ENCODE measurements at places on chromosomes 1 and 21.
A peak's percentile ranks its signal among the peaks of the same experiment; 100 is the strongest.

GRCh38 chr1:156407760-156408159 lies 38.7 kb downstream of the RHBG start:
- DNase-seq: no peak

DNA sequence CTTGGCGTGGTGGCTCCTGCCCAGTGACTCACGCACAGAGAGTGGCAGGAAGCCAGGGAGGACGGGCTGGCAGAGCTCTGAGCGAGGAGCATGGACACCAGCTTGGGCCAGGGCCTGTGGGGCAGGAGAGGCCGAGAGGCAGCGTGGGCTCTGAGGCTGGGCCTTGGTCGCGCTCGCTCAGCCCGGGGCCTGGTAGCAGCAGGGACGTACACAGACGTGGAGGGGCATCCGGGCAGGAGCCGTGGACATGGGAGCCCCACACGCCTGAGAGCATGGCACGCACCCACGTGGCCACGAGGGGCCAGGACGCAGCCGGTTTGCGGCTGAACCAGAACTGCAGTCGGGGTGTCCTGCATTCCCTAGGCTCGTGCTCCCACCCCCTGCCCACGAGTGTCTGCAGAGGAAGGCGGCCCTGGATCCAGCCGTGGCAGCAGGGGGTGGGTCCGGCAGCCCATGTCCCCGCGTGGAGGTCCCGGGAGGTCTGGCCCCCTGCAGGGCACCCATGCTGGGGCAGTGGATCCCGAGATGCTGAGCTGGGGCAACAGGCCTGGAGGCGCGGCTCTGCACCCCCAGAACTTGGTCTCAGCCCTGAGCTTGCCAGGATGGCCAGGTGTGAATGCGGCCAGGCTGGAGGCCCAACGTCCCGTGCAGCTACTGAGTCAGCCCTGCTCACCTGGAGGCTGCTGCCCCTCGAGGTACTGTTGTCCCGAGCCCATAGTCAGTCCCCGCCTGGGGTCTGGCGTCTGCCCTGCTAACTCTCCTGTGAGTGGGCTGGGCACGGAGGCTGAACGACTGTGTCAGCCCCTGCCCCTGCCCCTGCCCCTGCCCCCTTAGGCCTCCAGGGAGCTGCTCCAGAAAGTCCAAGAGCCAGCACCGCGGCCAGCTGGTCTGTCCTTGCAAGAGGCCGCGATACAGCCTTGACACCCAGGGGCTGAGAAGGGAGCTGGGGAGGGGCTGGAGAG lies 61.6 kb downstream of the SLX9 start:
- no peak for DNase-seq

GRCh38 chr1:76876655-76877395 lies 9.5 kb downstream of the ST6GALNAC5 start:
- DNase-seq: no peak

- DNase-seq: peak; percentile 2
These were observed 48.1 kb downstream of the CDC14A start for GRCh38 chr1:100400404-100400803.

- no peak for DNase-seq
These were observed 103.2 kb upstream of the APP start for GRCh38 chr21:26273686-26274313.

DNA sequence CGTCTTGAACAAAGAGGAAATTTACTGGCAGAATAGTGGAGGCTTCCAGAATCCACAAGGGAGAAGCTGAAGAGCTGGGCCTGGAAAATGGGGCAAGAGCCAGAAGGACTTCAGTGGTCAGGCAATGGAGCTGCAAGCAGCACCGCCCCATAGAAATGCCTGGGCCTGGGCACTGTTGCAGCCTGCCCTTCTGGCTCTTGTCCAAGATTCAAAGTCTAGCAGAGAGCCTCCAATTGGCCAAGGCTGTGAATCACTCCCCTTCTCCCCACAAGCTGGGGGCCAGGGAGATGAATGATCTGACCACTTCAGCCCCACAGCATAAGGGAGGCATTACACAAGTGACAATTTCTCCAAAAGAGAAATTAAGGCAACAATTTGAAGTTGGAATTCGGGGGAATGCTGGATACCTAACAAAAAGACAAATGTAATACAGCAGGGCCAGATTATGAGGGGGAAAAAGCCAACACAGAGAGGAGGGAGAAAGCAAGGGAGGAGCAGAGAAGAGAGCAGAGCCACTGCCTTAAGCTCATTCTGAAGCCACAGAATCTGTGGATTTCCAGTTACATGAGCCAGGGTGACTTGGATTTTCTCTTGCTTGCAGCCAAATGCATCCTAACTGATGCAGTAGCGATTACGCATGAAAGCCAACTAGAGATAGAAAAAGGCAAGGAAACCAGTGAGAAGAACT lies 80.3 kb downstream of the LRIG2 start:
- DNase-seq: no peak

DNA sequence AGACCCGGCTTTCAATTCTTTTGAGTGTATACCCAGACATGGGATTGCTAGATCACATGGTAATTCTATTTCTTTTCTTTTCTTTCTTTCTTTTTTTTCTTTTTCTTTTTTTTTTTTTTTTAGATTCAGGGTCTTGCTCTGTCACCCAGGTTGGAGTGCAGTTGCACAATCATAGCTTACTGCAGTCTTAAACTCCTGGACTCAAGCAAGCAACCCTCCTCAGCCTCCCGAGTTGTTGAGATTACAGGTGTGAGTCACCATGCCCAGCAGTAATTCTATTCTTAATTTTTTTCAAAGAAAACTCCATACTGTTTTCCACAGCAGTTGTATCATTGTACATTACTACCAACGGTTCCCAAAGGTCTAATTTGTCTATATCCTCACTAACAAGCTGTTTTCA lies 13.5 kb upstream of the RNF186 start:
- no peak for DNase-seq

GRCh38 chr21:42453224-42453985 lies 42.6 kb downstream of the RSPH1 start:
- no peak for DNase-seq

GRCh38 chr1:78093560-78093959 lies 47.8 kb downstream of the GIPC2 start:
- no peak for DNase-seq

- no peak for DNase-seq
These were observed 114.8 kb downstream of the BEND5 start for GRCh38 chr1:48661726-48662463.

GRCh38 chr1:186658999-186659398 lies 21.2 kb downstream of the PTGS2 start:
- DNase-seq: no peak

DNA sequence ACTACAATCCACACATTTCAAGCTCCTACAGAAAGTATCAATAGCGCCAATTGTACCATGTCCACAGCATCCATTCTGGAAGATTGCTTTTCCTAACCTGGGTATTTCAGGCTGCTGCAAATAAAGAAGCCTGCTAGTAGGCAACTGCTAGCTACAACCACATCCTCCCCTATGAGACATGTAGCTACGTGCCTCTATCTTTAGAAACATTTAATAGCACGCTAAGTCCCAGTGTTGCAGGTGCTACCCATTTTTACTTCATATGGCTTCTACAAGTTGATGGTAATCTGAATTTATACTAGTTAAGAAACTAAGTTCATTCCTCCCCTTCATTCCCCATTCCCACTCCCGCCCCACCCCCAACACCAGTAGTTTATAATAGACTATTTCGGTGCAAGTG lies 7.4 kb upstream of the AMPD1 start:
- no peak for DNase-seq

- DNase-seq: no peak
These were observed 27.1 kb downstream of the PKP1 start for GRCh38 chr1:201310251-201310985.

DNA sequence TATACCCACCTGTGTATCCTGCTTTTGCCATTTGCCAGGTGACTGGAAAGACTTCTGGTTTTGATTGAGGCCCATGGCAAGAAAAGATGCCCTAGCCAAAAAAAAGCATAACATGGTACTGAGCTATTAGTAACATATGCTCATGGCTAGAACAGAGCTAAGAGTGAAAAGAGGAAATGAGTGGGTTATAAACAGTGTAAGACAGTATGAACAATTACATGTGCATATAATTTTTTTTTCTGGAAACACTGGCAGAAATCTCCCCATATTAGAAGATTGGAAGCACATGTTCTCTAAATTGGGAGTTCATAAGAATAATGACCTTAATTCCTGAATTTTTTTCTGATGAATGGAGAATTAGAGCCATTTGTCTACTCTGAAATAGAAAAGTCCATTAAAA lies 41.2 kb upstream of the PDC start:
- peak; percentile 70 for DNase-seq

All from HFF-Myc (cell line).